ENCODE measurements at places on chromosomes 1 and 21. TPM values are rescaled to one million over a fixed set of nuclear protein-coding genes. Genes with fewer than 3 reads are reported as not detected.
A peak's percentile ranks its signal among the peaks of the same experiment; 100 is the strongest.

DNA sequence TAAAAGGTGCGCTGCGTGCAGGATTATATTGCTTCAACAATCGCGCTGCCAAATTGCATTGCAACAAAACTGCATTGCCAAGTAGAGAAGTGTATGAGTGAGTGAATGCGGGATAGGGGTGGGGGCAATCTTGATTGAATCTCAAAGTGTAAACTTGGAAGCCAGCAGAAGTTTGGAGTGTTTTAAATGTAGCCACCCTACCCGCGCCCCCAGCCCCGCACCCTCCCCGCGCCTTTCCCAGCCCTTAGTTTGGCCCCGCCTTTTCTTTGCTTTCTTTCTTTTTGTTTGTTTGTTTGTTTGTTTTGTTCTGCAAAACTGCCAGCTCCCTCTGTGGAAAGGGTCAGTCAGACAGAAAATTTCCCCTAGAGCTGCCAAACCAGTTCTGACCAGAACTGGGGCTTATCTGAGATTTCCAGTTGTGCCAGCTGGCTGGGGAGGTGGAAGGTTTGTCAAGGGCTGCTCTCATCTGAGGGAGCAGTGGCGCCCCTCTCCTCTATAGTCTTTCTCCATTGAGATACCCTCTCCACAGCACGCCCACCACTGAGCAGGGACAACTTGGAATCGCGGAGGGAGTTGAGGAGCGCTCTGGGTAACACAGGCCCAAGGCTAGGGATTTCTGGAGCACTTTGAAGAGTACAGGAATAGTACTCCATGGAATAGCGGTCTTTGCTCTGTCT, 666 bp upstream of the BEND5 start:
- DNase-seq, result no peak

- DNase-seq, result no peak
Measured at GRCh38 chr1:105260001-105260400, 1510.3 kb downstream of the AMY1C start.

GRCh38 chr1:89721351-89721750, 88.4 kb downstream of the LRRC8C start:
- no peak for DNase-seq

DNA sequence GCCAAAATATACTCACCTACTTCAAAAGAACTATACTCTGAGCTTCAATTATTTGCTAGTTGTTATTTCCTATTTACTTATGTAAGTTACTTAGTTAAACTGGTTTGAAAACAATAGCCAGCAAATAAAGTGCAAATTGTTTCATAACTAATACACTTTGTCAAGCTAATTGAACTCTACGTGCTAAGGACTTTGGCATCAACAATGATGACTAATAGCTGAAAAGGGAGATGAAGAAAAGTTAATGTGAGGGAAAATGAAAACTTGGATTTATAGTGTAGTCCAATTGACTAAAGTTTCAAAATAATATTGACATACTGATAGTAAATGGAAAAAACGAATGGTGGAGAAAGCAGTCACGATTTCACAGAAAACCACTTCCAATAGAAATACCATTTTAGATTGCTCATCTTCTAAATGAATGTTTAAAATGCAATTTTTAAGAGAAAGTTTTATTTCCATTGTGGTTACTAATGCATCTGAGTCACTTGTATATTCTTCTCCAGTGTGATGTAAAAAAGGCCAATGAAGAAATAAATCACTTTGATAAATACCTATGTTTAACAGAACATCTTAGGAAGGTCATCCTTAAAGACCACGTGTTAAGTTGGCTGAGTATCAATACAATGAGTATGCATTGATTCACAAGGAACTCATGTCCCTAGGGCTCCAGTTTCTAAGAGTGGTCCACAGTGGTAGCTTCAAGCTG, 455.2 kb downstream of the LTN1 start:
- DNase-seq, result no peak

DNA sequence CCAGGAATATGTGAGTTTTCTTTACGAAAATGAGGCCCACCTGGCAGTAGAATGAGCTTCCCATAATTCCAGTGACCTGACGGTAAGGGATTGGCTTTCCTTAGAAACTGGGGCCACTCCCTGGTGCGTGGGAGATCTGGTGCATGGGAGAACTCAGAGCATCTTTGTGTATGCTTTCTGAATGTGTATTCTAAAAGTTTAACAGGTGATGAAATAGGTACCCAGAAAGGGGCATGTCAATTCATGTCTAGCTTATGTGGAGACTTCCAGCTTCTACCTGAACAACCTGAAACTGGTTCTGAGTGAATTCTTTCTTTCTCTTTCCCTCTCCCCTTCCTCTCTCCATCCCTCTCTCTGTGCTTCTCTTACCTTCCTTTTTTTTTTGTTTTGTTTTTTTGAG, 15.2 kb upstream of the FCRLA start:
- no peak for DNase-seq

DNA sequence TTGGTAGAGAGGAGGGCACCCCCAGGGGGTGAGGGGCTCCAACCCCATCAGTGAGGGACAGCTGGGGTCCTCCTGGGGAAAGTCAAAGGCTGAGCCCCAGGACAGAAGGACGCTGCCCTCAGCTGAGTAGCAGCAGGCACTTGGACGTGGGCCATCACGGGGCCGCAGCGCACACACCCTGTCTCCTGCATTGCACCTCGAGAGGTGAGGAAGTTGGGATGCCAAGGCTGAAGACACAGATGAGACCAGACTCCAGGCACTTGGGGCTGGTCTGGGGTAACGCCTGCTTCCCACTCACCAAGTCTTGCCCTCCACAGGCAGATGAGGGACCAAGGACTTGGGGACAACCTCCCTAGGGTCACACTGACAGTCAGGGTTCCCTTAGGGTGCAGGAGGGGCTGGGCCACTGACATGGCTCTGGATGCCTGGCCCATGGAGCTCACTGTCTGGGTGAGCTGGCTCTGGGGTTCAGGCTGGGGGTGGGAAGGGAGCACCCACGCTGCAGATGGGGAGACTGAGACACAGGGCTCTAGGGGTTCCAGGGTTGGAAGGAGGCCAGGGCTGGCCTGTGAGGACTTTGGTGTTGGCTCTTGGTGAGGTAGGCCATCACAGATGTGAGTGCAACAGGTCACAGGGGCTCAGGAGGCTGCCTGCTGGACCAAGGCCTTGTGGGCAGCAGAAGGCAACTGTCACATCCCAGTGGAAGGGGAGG, 16.6 kb upstream of the ZNF678 start:
- no peak for DNase-seq

DNA sequence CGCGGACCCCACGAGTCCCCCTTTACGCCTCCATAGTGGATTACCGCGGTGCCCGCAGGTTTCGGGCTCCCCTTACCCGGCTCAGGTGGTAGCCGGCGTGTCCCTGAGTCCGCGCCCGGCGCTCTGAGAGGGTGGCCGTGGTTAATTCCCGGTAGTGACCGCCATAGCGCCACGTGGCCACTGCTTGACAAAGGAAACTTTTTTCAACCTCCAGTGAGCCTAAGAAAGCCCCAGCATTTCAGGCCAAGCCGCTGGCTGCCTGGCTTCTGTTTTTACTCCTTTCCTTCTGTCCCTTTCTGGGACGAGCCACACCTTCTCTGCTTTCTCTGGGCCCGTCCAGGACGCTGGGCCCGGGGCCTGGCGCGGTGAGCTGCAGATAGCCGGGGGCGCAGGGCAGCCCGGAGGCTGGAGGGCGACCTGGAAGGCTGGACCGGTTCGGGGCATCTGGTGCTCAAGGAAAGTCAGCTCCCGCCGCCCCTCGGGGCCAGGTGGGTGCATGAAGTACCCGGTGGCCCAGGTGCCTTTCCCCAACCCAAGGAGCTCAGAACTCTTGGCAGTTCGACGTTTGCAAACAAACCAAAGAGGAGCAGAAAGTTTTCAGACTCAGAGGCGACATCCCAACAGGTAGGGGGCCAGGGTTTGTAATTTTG, 540 bp upstream of the C1orf198 start:
- no peak for DNase-seq

- peak; percentile 52 for DNase-seq
Measured at GRCh38 chr1:9700340-9700739, 48.8 kb downstream of the PIK3CD start.

- no peak for DNase-seq
Measured at GRCh38 chr1:33576821-33577599, 104.6 kb downstream of the ZSCAN20 start.

DNA sequence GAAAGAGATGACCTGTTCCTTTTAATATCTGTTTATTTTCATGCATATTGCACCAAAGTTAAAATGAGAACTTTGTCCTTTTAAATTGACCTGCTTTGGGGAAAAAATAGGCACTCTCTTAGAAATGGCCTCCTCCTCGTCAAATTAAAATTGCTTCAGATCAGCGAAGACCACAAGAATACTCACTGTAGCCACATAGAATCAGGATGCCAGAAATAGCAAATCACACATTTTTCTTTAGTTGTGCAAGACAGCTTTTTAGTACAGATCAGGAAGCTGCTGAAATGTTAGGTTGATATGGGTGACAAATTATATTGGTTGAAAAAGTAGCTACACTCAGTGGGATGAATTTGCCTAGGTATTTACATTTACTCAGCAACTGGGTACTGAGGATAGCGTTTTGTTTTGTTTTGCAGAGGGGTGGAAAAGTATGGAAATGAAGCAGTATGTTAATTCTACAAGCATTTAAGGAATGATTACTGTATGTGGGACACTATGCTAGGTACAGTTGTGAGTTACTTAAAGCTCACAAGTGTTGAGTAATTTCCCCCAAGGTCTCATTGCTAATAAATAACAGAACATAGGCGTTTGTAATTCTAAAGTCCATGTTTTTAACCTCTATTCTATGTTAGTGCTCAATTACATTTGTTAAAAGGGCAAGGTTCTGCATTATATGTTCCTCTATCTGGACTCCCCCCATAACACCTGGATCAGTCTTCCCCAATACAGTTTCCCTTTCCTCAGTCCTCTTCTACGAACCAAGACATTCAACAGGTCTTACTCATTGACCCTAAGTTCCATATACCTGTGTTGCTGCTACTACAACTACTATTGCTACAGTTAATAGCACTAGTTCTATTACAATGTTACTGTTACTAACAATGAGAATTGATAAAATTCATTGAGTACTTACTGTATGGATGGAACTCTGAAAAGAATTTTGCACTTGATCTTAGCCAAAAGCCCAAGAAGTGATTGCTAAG, 99.4 kb upstream of the S1PR1 start:
- peak; percentile 64 for DNase-seq

The KIF26B gene
- total RNA-seq, result 2.8 TPM

The TEKT2 gene
- total RNA-seq, result 0.29 TPM

The PLA2G5 gene
- total RNA-seq, result not detected

The ELOVL1 gene
- 100 TPM for total RNA-seq

Data from epithelial cell of proximal tubule (primary cell).